ENCODE measurements at places on chromosomes 11 and 22. TPM values are rescaled to one million over a fixed set of nuclear protein-coding genes. Genes with fewer than 3 reads are reported as not detected.

- DNase-seq = no peak
Measured at GRCh38 chr11:2564588-2565425, 120.0 kb downstream of the KCNQ1 start.

The KIRREL3 gene
- polyA plus RNA-seq = not detected

The NNMT gene
- not detected for polyA plus RNA-seq

DNA sequence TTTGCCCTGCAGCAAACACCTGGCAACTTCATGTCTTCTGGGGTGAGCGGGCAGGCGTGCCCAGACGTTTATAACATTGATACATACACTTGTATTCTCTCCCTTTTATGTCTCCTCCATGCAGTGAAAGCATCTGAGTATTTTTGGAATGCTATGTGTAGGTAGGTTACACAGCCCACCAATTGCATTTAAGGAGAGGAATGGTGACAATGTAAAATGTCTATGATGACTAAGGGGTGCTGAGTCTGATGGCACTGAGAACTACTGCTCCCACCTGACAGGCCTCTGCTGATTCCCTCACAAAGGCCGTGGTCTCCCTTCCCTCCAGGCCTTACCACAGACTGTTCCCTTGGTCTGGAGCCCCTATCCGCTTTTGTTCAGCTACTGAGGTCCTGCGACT lies 22.9 kb upstream of the RASL10A start:
- no peak for DNase-seq

DNA sequence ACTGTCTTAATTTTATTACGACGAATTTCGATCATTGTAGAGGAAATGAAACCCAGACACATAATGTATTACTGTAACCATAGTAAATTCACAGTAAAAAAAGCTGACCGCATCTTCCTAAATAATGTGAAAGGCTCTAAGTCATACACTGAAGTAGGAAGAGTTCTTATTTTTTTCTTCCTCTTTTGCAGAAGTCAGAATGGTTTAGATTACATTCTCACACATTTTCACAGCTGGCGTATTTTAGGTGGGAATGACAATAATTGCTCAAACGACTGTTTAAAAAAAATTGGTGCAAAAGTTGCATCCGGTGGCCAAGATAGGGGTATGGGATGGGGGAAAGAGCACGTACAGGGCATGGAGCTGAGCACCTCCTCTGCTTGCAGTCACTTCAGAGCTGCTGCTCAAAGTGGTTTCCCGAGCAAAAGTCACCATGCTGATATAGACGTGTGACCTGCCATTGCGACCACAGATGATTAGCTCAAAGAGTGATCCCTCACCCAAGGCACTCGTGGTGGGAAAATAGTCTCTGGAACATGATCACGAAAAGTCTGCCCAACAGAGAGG lies 35.3 kb downstream of the MMP13 start:
- no peak for DNase-seq
